ENCODE measurements at places on chromosomes 5 and 9.

DNA sequence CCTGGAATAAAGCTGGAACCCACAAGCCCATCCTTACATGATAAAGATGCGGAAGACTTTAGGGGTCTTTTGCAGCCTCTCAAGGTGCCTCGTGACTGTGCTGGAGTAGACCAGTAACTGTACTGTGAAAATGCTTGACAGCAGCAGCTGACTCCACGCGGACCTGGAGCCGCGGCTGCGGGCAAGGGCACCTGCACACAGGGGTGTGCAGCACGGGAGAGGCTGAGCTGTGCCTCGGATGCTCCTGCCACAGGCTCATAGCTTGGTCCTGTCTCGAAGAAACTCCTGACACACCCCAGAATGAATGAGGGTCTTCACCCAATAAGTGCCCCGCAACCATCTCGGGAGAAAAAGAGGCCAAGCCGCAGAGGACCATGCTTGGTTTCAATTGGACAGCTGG, 40.3 kb upstream of the CEP72 start:
- DNase-seq: no peak

DNA sequence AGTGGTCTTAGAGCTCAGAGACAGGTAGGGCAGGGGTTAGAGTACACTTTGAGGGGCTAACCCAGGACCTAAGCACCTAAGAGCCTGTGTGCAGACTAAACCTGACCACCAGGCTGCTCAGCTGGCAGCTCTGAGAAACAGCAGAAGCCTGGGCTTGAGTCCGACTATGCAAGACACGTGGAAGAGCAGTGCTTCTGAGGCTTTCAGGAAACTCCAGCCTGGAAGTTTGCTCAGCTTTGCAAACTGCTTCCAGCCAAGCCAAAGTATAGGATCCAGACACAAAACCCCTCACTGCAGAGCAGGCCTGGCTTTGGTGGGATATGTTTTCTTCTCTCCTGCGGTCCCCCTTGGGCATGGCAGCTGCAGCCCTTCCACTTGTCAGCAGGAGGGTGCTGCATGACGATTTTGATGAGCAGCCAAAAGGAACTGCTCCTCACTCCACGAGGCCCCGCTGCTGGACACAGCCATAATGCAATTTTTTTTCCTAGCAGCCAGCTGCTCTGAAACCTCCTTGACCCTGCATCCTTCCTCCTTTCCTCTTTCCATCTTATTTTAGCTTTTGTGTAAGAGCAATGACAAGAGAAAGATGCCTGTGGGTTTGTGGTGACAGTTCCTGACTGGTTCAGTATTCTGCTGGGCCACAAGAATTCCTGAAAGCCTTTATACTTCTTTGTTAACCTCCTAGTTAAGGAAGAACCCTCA, 123.1 kb downstream of the LIFR start:
- peak; percentile 5 for DNase-seq

GRCh38 chr5:113172231-113172826, 195.7 kb downstream of the DCP2 start:
- DNase-seq: no peak

DNA sequence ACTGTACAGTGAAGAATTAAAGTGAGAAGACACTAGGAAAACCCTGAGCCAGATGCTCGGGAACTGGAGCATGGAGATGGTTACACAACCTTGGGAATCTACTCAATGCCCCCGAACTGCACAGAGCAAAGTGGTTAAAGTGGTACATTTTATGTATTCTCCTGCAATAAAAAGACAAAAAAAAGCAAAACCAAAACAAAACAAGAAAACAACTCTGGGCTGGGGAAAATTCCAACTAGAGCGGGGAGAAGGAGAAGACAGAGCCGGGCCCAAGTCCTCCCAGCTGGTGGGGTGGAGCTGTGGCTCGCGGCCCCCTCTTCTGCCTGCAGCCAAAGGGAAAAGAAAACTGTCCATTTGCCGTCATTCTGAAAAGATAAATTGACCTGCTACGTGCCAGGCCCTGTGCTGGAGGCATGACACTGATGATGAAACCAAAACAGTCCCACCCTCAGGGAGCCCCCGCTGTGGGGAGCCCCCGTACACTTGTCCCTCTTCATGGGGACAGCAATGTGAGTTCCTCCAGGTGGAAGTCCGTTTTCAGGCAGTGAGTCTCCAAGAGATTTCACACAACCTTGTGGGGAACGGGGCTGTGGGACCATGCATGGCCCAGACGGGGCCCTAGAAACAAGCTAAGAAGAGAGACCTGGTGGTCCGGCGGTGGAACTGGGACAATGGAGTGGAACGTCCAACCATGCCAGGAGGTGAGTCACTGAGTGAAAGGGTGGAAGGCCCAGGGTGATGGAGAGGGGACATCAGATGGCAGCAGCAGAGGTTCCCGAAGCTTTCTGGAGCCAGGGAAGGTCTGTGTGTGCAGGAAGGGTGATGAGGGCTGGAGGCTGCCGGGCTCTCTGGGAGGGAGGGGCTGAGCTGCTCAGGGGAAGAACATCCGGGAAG, 114.8 kb upstream of the COL5A1 start:
- no peak for DNase-seq

- DNase-seq: no peak
Measured at GRCh38 chr5:137734962-137735554, 831 bp downstream of the KLHL3 start.

GRCh38 chr5:143065185-143065965, 295.2 kb downstream of the ARHGAP26 start:
- no peak for DNase-seq

- no peak for DNase-seq
Measured at GRCh38 chr9:115781070-115781736, 372.4 kb upstream of the PAPPA start.

DNA sequence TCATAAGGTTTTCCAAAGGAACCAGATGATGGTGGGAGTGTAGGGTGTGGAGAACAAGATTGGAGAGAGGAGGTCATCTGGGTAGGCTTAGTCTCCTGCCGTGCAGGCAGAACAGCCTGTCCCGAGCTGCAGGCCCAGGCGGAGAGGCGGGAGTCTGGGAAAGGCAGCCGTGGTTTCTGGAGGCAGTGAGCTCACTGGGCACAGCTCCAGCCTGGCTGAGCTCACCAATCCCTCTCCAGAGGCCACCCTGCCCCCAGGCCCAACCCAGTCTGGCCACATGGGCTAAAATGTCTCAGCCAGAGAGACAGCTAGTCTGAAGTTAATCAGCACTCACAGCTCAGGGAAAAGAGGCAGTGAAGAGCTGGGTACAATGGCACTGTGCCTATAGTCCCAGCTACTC, 12.3 kb downstream of the P4HA2 start:
- DNase-seq: peak; percentile 92

DNA sequence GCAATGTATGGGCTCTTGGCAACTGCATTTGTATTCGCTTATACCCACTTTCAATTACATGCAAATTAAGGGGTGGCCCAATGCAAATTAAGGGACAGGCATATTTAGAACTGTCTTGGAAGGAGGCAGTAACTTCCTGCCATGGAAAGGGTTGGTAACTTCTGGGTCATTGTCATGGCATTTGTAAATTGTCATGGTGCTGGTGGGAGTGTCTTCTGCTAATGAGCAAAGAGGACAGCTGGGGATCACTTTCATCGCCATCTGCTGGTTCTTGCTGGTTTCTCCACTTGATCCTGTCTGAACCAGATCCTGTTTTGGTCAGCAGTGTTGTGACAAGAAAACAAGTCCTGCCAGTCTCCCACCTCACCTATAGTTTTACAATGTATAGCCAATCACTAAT, 23.3 kb upstream of the UGT3A2 start:
- DNase-seq: no peak

All from amniotic stem cell (primary cell).